ENCODE measurements at places on chromosomes 13 and 19.

GRCh38 chr19:3954107-3954506 is 16.8 kb downstream of the DAPK3 start:
- DNase-seq, result no peak

DNA sequence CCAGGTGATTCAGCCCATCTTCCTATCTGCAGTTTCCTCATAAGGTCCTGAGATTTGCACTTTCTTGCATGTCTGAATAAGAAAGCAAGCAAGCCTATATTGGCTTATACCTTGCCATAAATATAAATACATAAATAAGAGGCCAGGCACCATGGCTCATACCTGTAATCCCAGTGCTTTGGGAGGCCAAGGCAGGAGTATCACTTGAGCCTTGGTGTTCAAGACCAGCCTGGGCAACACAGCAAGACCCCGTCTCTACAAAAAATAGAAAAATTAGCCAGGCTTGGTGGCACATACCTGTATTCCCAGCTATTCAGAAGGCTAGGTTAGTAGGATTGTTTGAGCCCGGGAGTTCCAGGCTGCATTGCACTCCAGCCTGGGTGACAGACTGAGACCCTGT is 5.5 kb upstream of the GPATCH1 start:
- DNase-seq, result no peak

- no peak for DNase-seq
Observed at GRCh38 chr19:662207-662961, 630 bp downstream of the RNF126 start.

DNA sequence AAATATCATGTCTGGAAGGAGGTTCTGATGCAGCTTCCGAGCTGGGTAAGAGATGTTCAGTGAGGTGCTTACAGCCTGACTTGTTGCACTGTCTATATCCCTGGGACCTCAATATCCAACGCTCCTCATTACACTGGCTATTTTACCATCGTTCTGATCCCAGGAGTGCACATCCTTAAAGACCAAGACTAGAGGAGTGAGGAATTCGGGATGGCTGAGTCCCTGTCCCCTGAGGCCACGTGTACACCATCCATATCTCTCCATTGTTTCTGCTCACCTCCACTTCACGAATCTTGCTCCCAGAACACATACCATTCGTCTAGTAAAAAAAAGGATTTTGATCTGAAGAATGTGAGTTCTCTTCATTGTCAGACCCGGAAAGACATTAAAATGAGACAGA is at the start of gene OR7G2:
TSS of gene OR7G2 (minus strand) at position 101 of the 400 bp plus-strand sequence. CDS start 4,232 bp downstream, outside the sequence.
- no peak for DNase-seq

DNA sequence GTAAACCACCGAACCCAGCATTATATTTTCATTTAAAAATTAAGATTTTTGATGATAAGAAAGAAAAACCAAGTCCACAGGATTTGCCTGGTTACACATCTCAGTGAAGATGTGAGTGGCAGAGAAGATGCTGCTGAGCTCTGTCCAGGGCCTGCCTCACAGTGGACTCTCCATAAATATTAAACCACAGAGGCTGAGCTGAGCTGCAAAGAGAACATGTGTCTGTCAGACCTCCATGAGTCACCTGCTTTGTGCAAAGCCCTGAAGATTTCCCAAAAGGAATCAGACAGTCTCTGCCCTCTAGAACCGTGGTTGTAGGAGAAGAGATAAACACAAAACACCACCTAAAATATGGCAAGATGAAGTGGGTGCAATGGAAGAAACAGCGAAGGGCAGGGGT is 127.2 kb upstream of the TSC22D1 start:
- DNase-seq, result peak; percentile 51

DNA sequence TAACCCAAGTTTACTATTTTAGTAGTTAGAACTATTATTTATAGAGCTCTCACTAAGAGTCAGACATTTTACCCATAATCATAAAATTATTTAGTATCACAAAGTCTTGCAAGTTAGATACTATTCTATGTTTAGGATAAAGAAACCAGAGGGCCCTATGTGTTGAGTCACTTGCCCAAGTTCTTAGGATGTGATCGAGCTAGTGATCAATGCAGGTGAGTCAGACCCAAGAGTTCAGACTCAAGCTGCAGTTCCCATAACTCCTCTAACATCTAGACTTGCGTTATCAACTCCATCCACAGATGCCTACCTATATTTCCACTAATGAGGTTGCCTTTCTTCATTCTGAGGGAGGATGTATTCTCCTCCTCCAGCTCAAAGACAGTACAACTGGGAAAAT is 53.8 kb downstream of the DACH1 start:
- DNase-seq, result no peak

- DNase-seq, result no peak
Observed at GRCh38 chr19:55156202-55157063, 1.1 kb downstream of the TNNI3 start.

- DNase-seq, result no peak
Observed at GRCh38 chr19:54928299-54928698, 19.0 kb downstream of the NLRP7 start.

GRCh38 chr13:85142351-85142927 is 656.8 kb downstream of the SLITRK6 start:
- no peak for DNase-seq

- DNase-seq, result no peak
Observed at GRCh38 chr19:12660980-12661379, 5.6 kb downstream of the MAN2B1 start.

- no peak for DNase-seq
Observed at GRCh38 chr19:17977488-17977887, 10.6 kb downstream of the KCNN1 start.

- DNase-seq, result no peak
Observed at GRCh38 chr19:3518255-3518654, 12.1 kb downstream of the FZR1 start.

DNA sequence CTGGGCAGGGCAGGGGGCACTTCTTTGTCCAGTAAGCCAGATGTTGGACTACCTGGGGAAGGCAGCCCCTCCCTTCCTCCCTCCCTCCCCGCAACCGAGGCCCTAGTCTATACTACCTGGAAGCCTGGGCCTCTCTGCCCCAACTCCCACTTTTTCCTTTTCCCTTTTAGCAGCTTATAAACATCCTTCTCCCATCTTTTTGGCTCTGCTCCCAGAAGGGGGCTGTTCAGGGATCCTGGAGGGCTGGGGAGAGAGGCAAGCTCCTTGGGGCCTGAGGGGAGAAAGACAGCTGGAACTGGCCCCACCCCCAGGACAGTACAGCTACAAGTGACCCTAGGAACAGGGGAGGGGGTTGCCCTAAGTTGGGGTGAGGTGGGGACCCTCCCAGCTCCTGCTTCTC is 44.9 kb downstream of the LYL1 start:
- no peak for DNase-seq

GRCh38 chr13:31172535-31172934 is 10.8 kb upstream of the HSPH1 start:
- DNase-seq, result peak; percentile 62

- DNase-seq, result no peak
Observed at GRCh38 chr19:49331616-49332055, 3.6 kb upstream of the CD37 start.

DNA sequence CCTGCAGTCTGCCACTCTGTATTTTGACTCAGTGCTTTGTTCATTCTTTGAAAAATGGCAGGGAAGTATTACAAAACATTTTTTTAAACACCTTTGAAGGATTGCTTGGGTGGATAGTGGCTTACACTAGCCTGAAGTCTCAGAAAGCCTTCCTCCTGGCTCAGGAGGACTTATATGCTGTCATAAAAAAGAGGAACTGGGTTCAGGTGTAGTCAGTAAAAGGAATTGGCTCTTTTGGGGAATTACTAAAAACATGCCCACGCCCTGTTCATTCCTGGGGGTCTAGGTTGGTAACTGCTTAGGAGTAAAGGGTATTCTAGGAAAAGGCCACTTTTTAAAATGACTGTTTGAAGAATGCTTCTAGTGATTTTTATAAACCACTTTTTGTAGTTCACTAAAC is 186.9 kb downstream of the SHISA2 start:
- no peak for DNase-seq

DNA sequence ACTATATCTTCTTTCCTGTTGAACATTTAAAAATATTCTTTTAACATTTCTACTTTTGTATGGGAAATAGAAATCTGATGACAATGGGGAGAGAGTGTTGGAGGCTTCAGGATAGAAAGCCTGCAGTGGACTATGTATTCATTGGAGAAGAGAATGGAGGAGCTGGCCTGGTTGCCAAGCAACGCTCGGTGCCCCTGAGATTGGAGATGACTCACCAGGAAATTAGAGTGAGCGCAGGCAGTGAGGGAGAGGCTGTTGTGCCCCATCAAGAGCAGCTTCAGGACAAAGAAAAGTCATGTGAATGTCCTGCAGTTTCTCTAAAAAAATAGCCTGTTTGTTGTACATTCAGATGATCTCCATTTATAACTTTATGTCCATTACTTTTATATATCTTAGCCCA is 48.7 kb upstream of the ZNF835 start:
- no peak for DNase-seq

All from AG09309 (cell line).